Activated CD4-positive, alpha-beta T cell treated with anti-CD3 and anti-CD28 coated beads for 4 hours (primary cell): ENCODE measurements at places on chromosomes 6 and 20.

DNA sequence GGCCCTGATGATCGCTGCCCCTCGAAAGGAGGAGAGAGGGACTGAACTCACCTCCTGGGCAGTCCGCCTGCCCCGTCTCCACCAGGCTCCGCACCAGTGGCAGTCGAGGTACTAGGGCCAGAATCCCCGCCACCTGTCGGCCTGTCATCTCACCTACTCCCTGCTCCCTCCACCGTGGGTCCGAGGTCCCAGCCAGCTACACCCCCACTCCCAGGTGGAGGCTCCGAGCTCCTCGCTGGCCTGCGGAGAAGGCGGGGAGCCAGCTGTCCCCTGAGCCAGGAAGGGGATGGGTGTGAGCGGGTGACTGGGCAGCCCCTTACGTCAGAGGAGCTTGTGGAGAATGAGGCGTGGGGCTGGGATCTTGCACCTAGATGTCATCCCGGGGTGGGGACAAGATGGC lies 1066.5 kb upstream of the MANEA start:
- DNase-seq, result no peak

DNA sequence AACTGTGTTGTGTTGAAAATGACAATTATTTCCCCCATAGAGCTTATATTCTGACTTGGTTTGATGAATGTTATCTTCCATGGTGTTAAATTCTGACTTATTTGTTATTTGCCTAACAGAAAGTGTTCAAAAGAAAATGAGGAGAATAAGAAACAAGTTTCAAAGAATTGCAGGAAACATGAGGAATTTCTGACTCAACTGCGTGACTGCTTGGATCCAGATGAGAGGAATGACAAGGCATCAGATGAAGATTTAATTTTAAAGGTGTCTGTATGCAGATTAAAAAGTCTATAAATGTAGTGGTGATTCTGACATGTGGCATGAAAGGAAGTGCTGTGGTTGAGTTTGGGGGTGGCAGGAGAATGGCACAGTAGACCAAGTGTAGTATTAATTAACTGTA lies 50.6 kb downstream of the CCDC170 start:
- DNase-seq, result no peak

- no peak for DNase-seq
Measured at GRCh38 chr20:48357714-48358113, 470.1 kb downstream of the PREX1 start.

GRCh38 chr6:31663961-31664789 lies 622 bp downstream of the GPANK1 start:
- no peak for DNase-seq

DNA sequence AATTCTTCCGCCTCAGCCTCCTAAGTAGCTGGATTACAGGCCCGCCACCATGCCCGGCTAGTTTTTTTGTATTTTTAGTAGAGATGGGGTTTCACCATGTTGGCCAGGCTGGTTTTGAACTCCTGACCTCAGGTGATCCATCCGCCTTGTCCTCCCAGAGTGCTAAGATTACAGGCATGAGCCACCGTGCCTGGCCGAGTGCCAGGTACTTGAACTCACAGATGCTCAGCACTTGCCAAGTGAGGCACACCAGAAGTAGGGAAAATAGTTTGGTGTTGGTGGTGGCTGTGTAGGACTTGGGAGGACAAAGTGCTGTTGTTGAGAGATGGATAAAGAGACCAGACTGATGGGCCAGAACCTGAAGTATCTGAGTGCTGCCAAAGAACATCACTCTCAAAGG lies 40.0 kb upstream of the MBOAT1 start:
- DNase-seq, result no peak

- DNase-seq, result no peak
Measured at GRCh38 chr6:14372734-14373489, 255.3 kb downstream of the CD83 start.

DNA sequence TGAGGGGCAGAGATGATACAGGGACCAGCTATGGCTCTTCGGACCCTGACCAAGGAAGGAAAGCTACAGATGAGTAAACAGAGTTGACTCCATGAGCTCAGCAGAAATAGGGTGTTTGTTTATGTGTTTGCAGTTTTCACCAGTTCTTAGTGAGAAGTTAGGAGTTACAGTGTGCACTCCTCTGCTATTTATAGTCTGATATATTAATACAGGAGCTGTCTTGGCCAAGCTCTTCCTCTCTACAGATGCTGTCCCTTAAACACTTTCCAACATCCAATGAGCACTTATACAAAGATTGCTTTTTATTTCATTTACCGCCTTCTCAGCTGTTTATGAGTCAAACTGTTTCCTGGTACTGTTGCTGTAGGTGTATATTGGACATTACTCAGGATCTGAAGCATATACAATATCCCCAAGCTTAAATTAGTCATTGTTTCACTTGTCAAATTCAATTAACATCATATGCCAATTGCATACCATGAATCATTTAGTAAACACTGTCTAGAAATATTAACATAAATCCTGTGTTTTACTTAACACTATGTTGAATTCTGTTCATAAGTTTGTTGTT lies 618.0 kb downstream of the PRKN start:
- no peak for DNase-seq

- no peak for DNase-seq
Measured at GRCh38 chr20:44138867-44139266, 48.1 kb downstream of the JPH2 start.

GRCh38 chr20:59403261-59403961 lies 103.0 kb downstream of the EDN3 start:
- DNase-seq, result peak; percentile 76

DNA sequence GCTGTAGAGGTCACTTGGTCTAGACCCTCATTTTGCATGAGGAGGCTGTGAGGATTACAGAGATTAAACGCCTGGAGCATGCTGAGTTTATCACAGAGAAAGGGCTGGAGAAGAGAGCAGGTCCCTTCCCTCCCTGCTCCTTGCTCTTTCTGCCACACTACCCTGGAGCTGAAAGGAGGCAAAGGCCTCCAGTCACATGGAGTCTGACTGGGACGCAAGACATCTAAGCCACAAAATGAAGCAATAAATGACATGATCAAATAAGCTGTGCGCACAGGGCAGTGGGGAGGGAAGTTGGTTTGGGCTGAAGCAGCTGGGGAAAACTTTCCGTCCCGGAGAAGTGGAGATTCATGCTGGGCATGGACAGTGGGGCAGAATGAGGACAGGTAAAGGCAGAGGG lies 33.3 kb downstream of the ATXN1 start:
- DNase-seq, result no peak

DNA sequence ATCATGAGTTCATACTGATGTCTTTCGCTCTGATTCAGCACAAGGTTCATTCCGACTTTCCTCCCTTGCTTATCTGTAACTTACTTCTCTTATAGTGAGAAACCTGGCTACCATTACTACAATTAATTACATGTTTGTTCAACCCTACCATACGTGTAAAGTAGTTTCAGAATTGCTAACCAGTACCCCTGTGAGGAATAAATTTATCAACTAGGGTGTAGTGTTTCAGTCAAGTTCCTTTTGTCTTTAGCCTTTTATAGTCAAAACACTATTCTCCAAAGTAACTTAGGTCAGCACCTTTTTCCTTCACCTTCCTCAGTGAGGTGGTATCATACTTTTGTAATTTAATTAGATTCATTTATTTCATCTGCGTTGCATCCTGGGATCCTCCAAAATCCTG lies 64.9 kb downstream of the MAP3K4 start:
- no peak for DNase-seq

DNA sequence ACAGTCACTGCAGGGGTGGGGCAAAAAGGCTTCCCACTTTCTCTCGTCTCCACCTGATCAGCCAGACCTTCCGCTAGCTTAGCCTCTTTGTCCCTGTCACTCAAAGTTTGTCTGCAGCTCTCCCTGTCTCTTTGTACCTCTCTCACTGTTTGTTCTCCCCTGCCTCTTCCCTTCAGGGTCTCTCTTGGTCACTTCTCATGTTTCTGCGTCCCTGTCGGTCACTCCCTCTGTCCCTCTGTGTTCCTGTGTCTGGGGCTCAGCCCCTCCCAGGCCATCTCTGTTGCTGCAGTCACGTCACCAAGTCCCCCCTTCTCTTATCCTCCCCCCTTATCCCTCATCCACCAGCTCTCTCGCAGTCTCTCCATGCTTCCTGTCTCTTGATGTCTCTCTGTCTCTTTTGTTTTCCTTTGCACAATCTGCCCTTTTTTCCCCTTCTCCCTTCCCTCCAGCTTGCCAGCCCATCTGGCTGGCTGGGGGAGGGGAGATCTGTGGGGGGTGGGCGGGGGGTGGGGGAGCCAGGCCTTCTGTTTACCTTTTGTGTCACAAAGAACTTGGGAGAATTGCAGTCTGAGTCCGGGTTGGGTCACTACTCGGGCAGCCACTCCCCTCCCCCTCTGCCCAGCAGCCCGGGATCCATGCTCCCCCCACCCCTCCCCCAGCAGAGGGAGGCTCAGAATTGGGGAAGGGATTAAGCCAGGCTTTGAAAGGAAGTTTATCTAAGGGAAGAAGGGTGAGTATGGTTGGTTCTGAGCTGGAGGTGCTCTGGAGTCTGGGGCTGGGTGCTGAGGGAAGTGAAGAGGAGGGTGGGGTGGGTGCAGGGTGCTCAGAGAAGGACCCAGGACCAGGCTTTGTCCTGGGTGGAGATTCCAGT lies 32.3 kb downstream of the FOXP4 start:
- DNase-seq, result no peak

DNA sequence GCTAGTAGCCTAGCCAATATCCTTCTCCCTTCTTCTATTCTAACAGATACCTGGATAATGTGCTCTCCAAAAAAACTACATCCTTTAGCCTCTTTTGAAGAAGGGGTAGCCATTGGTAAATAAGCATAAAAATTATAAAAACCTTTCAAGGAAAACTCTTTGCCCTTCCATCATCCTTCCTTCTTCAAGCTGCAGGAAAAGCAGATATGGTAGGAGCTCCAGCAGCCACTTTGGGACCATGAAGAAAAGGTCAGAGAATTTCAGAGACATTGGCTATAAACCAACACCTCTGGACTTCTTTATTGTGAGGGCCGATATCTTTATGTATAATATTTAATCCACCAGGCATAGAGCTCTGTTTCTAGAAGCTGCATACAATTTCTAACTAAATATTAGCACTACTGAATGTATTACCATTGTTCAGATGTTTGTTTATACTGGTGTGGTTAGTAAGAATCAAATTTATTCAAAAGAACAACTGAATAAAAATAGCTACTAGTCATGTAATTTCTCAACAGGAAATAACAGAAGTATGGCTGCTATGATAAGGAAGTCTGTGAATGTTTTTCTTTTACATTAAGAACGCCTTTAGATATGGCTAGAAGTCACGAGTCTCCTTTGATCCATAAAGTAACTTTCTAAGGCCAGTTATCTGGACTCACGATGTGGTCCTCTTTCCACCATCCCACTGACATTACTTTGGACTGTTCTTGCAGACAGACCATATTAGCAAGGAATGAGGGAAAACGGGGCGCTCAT lies 32.2 kb downstream of the MYLK4 start:
- DNase-seq, result no peak

DNA sequence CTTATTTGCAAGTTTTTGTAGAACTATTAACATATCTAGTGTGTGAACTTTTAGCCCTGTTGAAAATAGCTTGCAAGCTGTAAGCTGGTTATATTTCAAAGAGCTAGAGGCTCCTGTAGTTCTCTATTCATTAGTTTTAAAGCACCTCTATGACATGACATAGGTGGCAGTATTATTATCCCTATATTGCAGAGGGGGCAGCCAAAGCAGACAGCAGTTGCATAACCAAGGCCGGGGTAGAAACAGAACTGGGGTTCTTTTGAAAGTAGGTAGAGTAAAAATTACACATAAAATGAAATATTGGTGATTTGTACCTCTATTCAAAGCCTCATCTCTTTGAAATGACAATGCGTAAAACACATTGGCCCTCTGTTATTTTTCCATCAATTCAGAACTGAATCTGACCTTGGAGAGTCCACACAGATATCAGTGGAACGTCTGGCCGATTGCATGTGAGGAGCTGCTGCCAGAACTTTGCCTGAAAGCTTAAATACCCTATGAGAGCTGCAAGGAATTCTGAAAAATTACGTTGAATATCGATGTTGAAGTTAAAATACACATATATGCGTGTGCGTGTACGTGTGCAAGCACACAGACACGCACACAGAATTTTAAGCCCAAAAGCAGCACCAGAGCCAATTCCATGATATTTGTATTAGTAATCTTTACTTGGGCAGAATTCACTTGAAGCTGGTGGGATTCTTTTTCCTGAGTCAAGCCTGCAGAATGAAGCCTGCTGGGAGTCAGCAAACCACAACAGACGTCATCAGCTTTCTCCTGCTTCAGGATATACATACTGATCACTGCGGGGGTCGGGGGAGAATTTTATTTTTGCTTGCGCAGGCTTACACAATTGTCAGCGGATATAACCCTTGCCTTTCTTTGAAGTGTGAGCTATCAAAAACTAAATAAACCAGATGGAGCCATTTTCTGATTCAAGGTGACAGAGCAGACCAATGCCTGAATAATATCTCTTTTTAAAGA lies 163.2 kb downstream of the PDE7B start:
- DNase-seq, result no peak

- peak; percentile 26 for DNase-seq
Measured at GRCh38 chr20:63567386-63568169, 6.5 kb downstream of the HELZ2 start.

- no peak for DNase-seq
Measured at GRCh38 chr20:8601542-8601912, 467.4 kb upstream of the PLCB4 start.

DNA sequence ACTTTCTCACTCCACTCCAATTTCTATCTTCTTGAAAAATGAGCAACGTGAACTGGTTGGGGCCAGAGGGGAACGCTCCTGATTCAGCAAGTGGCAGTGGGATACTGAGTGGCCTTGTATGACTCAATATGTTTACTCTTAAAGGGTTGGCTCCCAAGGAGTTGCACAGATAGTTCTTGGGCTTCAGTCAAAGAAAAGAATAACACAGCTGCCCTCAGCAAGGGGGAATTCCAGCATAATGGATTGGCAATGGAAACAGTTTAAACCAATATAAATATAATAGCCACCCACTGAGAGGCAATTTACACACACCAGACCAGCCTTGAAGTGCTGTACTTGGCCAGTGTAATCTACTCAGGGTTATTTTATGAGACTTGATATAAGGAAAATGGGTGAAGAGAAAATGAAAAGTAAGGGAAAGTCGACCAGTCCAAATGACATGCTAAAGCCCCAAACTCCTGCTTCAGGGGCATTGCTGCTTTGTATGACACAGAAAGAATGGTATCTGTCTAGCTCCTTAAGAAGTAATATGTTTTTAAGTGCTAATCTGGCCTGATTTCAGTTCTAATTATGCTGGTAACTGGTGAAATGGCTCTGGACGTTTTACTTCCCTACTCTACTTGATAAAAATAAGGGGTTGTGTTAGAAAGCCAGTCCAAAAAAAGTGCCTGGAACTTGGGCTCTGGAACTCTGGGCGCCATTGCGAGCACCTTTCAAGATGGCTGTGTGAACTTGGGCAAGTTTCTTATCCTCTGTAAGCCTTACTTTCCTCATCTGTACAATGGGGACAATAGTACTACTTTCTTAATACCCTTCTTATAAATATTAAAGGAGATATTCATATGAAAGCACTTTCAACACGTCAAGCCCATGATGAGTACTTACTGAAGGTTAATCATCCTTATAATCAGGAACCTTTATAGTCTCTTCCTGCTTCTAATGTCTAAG lies 712.9 kb upstream of the MAP3K7 start:
- DNase-seq, result no peak

- no peak for DNase-seq
Measured at GRCh38 chr6:53734473-53735299, 60.1 kb upstream of the LRRC1 start.
